Foreskin fibroblast (primary cell): ENCODE measurements at places on chromosomes 1 and 21.

DNA sequence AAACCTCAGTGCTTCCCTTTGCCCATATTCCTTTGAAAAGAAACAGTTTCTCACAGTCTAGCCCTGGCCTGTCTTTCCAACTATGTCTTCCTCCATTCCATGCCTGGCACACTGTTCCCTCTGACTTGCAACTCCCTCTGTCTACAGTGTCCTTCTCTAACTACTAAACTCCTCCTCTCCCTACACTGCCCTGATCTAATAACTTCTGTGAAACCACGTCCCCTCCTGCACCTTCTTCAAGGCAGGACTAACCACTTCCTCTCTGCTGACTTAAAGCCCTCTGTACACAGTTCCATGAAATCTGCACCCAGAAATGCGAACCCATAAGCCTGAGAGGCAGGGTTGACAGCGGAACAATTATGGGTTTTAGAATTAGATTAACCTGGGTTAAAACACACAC, 62.2 kb upstream of the ATP1B1 start:
- no peak for DNase-seq

DNA sequence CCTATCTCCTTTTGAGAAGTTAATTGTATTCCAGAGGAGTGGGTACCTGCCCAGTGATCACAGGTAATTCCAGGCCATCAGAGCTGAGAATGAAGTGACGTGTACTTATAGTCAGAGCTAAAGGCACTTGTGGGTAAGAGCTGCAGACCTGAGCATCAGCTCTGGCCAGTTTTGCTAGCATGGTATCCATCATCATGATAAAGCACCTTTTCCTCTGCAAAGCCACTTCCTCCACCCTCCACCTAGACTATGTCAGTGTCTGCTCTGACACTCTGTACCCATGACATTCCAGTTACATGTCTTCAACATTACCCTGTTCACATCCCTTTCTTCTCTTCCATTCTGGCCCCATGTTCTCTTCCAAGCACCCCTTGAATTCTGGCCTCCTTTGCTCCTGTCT, 157.3 kb downstream of the GRIK3 start:
- no peak for DNase-seq

GRCh38 chr1:175893192-175893591, 149.8 kb upstream of the TNR start:
- DNase-seq, result no peak

DNA sequence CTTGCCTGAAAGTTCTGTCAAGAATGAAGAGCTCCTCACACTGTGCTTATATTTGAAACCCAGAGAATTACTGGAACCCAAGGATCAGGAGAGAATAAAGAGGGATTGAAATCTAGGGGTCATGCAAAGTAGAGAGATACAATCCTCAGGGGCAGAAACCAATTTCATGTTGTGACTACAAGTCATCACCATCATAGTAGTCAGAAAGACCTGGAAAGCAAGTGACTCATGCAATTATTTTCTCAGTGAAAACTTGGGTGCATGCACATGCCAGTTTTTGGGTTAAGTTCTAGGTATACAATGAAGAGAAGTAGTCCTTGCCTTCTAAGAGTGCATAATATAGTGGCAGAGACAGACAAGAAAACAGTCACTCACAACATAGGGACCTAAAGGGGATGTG, 210.0 kb downstream of the ZC3H11B start:
- no peak for DNase-seq
